Stimulated activated CD4-positive, alpha-beta T cell treated with anti-CD3 and anti-CD28 coated beads, TNF-alpha, amount 100 ng/mL, for 1 hour (primary cell): ENCODE measurements at places on chromosomes 1 and 21.

DNA sequence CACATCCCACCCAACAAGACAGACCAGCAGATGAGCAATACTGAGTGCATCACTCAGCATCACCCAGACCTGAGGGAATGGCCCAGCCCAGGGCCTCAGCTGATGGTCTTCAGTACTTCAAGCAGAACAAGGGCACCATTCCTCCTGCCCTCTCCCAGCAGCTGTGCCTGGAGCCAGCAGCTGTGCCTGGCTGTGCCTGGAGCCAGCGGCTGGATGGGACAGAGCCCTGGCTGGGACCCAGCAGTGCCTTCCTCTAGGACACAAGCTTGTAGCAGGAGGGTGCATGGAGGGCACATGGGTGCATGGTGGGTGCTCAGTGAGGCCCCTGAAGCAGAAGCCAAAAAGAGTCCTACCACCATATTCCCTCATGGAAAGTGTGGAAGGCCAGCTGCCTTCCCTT is 583.8 kb downstream of the NPHP4 start:
- no peak for DNase-seq

- no peak for DNase-seq
Measured at GRCh38 chr1:71587961-71588360, 507.1 kb upstream of the ZRANB2 start.

- no peak for DNase-seq
Measured at GRCh38 chr1:233393084-233393840, 65.7 kb downstream of the MAP3K21 start.

- DNase-seq = no peak
Measured at GRCh38 chr1:57517587-57518374, 93.9 kb upstream of the DAB1 start.

DNA sequence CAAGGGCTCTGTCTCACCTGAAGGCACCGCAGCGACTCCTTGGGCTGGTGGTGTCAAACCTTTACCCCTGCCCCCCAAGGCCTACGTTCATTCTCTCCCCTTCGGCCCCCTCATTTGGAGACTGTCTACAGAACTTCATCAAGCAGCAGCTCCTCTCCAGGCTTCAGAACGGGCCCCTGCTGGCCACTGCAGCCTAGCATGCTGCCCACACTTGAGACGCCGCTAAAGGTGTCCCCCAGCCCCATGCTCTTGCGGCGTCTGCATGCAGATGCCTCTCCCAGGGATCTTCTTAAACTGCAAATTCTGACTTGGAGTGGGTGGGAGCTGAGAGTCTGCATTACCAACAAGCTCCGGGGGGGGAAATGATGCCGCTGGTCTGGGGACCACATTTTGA is 104.2 kb downstream of the PRDM2 start:
- DNase-seq = no peak

GRCh38 chr1:15023205-15023604 is 130.3 kb upstream of the TMEM51 start:
- DNase-seq = no peak

GRCh38 chr1:94723894-94724293 is 96.3 kb upstream of the SLC44A3 start:
- DNase-seq = no peak

GRCh38 chr1:41448821-41449220 is 35.7 kb downstream of the EDN2 start:
- no peak for DNase-seq
